Stimulated activated CD4-positive, alpha-beta T cell treated with anti-CD3 and anti-CD28 coated beads, Interleukin-4, amount 100 ng/mL, for 4 hours (primary cell): ENCODE measurements at places on chromosomes 11 and 22.

DNA sequence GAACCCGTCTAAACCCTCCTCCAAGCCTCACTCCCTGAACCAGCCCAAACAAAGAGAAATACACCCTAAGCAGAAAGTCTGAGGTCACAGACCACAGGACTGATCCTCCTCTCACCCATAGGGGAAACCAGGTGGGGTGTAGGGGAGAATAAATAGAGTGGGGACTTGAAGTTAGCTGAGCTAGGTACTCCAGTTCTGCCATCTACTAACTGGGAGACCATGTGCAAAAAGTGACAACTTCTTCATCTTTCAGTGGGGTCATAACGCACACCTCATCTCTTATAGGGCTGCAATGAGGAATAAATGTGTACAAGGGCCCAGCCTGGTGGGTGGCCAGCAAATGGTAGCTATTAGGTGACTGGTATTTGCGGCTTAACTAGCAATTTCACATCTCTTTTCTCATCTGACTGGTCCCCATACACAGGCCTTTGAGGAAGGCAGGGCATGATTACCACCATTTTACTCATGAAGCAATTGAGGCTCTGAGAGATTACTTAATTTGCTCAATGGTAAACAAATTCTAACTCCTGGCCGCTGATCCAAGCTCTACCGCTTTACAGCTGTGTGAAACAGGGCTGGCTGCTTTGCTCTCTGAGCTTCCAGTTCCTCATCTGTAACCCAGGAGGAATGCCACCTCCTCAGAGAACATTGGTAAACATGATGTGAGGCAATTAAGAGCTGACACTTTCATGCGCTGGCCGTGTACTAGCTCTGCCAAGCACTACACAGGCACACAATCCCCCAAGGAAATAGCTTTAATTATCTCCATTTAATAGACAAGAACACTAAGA is 16.6 kb downstream of the TBC1D10A start:
- DNase-seq: no peak

DNA sequence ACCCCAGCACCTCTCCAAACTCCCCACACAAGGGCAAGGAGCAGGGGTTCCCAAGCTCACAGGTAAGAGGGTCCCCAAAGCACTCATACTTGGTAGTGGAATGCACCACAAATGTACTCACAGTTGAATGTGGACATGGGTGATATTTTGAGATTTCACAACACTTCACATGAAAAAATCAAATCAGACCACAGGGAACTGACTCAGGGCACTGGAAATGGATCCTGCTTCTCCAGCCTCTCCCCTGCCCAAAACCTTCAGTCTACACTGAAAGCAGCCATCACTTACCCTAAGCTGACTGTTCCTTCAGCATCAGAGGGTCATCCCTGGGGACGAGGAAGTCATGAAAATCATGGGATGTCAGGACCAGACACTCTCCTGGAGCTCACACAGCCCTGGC is 40.2 kb downstream of the SCGB1A1 start:
- DNase-seq: no peak

DNA sequence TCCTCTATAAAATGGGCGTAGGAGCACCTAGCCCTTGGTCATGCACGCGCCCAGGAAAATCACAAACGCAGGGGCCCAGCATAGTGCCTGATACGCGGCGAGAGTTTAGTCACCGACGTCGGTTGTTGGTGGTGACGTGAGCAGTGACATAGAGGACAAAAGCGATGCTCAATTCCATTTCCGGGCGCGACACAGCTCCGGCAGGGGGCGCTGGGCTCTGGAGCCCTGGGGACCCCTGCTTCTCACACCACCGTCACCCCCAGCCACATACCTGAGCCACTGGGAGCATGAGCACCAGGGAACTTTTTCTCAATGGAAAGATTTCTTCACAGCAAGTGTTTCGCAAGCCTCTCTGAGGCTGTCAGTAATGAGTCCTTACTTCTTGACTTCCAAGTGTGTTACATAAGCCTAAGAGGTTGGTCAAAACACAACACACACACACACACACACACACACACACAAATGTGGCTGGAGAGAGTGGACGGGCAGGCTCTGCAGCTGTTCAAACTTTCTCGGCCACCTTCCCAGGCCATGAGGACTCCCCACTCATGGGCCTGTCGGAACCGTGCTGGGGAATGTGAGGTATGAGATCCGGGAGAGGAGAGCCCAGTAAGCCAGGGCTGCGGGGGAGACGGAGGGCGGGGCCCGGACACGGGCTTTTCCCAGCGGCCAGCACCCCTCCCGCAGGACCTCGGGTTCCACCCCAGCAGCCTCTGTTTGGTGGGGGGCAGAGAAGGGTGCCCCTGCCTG is 36.9 kb upstream of the LINC01488 start:
- no peak for DNase-seq

DNA sequence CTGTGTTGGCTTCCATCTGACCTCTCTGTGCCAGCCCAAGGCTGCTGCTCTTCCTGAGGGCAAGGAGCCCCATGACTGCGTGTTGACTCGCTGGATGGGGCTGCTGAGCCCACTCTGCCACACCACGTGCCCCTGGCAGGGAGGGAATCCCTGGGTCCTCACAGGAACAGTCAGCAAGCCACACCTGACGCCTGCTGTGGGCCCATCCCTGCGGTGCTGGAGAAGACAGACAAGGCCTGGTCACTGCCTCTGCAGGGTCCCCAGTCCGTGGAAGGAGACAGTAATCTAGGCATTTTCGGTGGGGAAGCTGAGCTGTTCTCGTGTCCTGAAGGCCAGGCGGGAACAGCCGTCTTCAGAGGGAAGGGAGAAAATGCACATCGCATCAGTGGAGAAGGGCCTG is 10.6 kb upstream of the PPP6R3 start:
- DNase-seq: no peak

- DNase-seq: no peak
Observed at GRCh38 chr22:37249986-37250385, 5.9 kb upstream of the RAC2 start.

- no peak for DNase-seq
Observed at GRCh38 chr11:66723693-66724092, 5.3 kb downstream of the SPTBN2 start.

DNA sequence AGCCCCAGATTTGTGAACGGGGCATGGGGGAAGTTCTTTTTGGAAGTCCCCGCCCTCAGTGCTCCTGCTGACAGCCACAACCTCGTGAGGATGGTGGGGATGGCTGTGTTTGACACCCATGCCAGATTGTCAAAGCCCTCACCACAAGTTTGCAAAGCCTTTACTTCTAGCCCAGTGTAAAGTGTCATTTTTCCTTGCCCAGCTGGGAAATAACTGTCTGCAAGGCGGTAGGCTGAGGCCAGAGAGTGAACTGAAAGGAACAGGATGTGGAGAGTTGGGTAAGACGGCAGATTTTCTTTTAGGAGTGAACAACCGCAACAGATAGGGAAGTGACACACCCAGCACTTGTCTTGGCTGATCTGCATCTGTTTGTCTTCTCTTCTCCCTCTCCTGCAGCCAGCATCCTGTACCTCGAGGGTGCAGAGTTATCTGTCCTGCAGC is 13.6 kb downstream of the IL17RA start:
- DNase-seq: no peak

- DNase-seq: no peak
Observed at GRCh38 chr11:70230151-70230839, 27.2 kb downstream of the FADD start.

- DNase-seq: no peak
Observed at GRCh38 chr22:32622004-32622743, 147.6 kb downstream of the FBXO7 start.

GRCh38 chr11:32312865-32313403 is 122.4 kb downstream of the WT1 start:
- DNase-seq: no peak

GRCh38 chr11:122848186-122848585 is 9.9 kb downstream of the CRTAM start:
- DNase-seq: no peak

DNA sequence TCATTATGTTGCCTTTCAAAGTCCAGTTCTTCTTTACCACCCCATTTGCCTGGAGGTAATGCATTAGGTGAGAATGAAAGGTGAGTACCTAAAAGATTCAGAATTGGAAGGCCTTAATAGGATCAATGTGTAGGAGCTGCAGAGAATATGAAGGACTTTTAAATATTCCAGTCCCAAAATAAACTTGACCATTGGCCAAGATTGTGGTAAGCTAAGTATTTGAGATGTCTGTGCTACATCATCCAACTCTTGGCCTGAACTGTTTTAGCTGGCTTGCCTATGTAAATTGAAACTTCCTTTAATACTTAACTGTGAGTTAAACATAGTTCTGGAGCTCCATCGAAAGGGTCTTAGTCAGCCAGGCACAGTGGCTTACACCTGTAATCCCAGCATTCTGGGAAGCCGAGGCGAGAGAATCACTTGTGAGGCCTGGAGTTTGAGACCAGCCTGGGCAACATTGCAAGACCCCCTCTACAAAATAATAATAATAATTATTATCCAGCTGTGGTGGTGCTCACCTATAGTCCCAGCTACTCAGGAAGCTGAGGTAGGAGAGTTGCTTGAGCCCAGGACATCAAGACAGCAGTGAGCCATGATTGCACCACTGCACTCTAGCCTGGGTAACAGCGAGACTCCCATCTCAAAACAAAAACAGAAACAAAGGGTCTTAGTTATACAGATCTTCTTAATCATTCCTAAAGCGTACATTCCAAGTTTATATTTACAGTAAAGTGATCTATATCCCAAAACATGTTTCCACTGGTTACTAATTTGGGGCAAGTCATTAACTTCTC is 29.8 kb downstream of the MTMR3 start:
- DNase-seq: no peak

- no peak for DNase-seq
Observed at GRCh38 chr11:126476266-126476924, 120.9 kb downstream of the ST3GAL4 start.

- no peak for DNase-seq
Observed at GRCh38 chr22:36281781-36282327, 28.9 kb downstream of the APOL1 start.
